ENCODE measurements at places on chromosomes 4 and X.

DNA sequence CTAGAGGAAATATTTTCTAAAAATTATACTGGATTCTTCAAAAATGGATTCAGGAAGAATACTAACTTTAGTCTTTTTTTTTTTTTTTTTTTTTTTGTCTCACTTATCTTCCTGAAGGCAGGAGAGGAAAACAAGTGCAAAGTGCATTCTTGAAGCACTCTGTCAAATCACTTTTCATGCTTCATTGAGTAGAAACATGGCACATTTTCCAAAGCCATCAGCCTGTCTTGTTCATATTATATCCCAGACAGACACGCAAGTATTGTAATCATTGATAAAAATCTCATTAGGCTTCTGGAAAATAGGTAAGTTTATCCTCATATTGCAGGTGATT is 1.2 kb downstream of the BBS12 start:
- no peak for DNase-seq

DNA sequence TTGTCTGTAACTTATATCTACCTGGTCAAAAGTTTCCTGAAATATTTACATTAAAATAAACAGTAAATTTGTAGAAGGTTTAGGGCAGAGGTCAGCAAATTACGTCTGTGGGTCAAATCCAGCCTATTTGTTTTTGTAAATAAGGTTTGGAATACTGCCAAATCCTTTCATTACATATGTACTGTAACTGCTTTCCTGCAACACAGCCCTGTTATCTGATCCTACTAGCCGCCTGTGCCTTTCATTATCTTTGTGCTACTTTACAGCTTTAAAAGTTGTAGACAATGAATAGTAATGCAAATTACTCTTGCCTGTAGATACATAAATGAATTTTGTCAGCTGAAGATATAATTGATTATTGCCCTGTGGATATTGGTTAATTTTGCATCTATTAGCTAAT is 369.6 kb upstream of the SLC7A11 start:
- no peak for DNase-seq

DNA sequence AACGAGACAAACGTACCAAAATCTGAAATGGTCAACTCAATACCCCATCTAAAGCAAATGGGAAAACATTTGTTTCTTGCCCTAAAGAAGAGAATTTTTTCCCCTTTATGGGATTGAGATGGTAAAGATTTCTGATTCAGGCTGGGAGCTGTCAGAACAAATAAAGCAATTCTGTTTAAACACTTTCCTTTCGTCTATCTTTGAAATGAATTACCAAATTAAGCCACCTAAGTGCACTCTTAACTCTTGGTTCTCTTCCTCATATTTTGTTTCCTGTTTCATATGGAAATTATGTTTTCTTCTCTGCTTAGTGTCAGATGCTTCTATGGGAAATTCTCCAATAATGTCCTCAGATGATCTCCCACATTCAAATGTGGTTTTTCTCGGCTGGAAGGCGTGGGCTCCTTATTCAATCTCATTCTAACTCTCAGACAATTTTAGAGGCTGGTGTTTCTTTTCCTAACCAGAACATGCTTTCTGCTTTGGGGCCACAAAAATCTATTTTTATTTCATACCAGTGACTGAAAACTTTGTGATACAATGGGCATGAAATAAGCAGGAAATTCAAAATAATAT is 50.3 kb upstream of the HPF1 start:
- DNase-seq = no peak

GRCh38 chr4:176879380-176880116 is 86.8 kb upstream of the VEGFC start:
- no peak for DNase-seq

DNA sequence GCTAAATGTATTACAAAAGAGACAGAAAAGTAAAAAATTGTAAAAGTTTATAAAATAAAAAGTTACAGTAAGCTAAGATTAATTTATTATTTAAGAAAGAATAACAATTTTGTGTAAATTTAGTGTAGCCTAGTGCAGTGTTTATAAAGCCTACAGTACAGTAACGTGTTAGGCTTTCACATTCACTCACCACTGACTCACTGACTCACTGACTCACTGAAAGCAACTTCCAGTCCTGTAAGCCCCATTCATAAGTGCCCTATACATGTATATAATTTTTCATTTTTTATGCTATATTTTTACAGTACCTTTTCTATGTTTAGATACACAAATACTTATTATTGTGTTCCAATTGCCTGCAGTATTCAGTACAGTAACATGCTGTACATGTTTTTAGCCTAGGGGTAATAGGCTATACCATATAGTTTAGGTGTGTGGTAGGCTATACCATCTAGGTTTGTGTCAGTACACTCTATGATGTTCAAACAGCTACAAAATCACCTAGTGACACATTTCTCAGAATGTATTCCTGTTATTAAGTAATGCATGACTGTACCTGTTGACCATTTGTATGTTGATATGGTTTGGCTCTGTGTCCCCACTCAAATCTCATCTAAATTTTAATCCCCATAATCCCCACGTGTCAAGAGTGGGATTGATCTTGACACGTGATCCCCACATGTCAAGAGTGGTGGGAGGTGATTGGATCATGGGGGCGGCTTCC is 57.9 kb downstream of the CFAP299 start:
- no peak for DNase-seq

- DNase-seq = no peak
Measured at GRCh38 chr4:186700746-186701145, 22.9 kb downstream of the FAT1 start.

- no peak for DNase-seq
Measured at GRCh38 chrX:24204958-24205357, 55.4 kb downstream of the ZFX start.

- no peak for DNase-seq
Measured at GRCh38 chr4:52371841-52372240, 287.3 kb downstream of the USP46 start.

DNA sequence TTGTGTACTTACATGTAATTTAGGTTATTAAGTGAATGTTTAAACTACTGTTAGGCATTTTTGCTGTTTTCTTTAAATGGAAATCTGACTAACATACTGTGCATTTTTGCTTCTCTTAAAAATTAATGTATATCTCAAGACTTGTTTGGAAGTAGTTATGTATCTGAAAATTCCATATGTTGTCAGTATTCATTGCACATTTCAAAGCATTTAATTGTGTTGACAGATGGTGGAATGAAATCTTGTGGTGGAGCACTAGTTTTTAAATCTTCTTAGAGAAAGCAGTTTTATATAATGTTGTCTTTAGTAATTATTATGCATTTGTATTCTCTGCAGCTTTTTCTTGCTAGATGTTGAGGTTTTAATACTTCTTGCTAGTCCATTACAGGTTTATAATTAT is 71.5 kb upstream of the MSANTD1 start:
- no peak for DNase-seq

- no peak for DNase-seq
Measured at GRCh38 chr4:153798901-153799693, 10.2 kb upstream of the SFRP2 start.

DNA sequence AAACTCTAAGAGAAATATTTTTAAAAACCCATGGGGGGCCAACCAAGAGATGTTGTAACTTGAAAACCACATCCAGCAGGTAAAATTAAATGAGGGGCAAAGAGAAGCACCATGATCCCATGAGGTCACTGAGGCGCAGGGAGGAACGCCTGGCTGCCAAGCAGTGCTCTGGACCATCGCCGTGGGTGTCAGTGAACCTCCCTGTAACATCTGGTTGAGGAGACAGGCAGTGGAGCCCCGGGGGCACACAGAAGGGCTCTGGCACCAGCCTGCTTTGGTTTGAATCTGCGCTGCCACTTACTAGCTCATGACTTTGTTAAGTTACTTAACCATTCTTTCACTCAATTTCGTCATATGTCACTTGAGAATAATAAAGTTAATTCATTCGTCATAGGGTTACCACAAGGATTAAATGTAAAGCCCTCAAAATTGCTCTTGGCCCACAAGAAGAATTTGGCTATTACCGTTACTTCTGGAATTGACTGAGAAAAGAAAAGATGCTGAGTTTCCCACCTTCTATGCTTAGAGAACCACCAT is 41.6 kb upstream of the SLC25A4 start:
- DNase-seq = no peak
